Thoracic aorta (tissue), 2 donors: ENCODE measurements at places on chromosomes 7 and 10. TPM values are rescaled to one million over a fixed set of nuclear protein-coding genes. Genes with fewer than 3 reads are reported as not detected.

DNA sequence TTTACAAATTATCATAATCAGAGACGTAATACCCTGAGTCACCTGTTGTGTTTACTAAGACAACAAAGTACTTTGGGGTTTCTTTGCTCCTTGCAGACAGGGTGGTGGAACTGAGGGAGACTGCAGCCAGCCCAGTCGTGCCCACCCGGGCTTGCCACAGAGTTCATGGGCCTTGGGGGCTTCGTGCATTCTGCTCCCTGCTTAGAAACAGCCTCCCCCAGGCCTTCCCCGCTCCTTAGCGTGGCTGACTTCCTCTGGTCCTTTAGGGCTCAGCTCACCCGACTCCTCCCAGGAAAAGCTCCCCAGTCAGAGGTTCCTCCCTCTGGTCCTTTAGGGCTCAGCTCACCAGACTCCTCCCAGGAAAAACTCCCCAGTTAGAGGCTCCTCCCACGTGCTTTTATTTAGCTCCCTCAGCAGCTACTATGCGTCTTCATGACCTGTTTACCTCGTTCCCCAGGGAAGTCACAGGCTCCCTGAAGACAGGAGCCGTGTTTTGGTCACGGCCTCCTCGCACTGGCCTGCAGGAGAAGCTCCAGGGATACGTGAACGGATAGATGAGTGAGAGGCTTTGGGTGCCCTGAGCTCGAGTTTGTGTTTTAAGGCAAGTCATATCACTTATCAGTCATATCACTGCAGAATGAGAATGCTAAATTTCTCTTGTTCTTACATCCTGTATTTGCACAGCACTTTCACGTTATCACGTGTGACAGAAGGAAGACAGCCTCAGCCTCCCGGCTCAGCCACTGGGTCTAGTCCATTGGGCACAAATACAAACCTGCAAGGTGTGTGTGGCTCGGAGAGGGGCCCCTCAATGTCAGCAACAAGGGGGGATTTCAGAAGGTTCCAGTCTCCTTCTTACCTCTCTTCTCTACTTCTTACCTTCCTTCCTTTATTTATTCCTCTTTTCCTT, 52.7 kb upstream of the VIPR2 start:
- H3K27me3 ChIP-seq: no peaks in the 10 kb centered on the region
- no peak overlapping the region for H3K27ac ChIP-seq
- H3K4me3 ChIP-seq: no peak overlapping the region

GRCh38 chr7:135169141-135169963, 1.2 kb downstream of the CYREN start:
- H3K27ac ChIP-seq: peak overlapping the region; percentile 95
- DNase-seq: no peak
- H3K4me1 ChIP-seq: peaks cover 22% of the 10 kb centered on the region
- H3K4me3 ChIP-seq: peak overlapping the region; percentile 96

DNA sequence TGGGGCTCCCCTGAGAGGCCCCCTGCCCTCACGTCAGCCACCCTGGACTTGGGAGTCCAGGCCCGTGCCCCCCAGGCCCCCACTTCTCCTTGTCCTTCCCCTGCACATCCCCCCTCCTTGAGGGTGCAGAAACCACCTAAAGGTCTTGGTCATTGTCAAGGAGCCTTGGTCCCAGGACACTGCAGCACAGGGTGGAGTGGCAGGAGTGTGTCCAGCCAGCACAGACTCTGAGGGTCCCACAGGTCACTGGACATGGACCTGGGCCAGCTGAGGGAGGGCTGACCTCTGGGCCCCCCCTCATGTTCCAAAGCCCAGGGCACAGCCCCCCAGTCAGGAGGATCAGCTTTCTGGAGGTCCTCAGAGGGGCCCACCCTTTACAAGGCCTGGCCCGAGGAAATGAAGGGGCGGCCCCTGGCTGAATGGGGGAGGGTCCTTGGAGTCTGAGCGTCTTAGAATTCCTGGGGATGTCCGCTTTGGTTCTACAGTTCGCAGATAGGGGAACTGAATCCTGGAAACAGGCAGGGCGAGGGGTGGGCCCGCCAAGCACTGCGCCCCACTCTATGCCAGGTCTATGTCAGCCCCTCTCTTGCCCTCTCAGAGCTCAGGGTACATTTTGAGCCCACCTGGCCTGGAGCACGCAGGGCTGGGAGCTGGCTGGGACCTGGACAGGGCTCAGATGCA, 54.0 kb downstream of the PWWP2B start:
- no peak overlapping the region for H3K4me3 ChIP-seq
- no peak for DNase-seq
- no peak overlapping the region for H3K27ac ChIP-seq
- H3K36me3 ChIP-seq: no peaks in the 10 kb centered on the region
- peaks cover 25% of the 10 kb centered on the region for H3K4me1 ChIP-seq

- H3K27me3 ChIP-seq: no peaks in the 10 kb centered on the region
- H3K27ac ChIP-seq: no peak overlapping the region
- H3K36me3 ChIP-seq: no peaks in the 10 kb centered on the region
- H3K4me1 ChIP-seq: no peaks in the 10 kb centered on the region
These were observed 32.1 kb upstream of the SLC26A4 start for GRCh38 chr7:107628461-107629064.

The CC2D2B gene
- 6.2 TPM for total RNA-seq

The MRPL43 gene
- 51.9 TPM for total RNA-seq
